ENCODE measurements at places on chromosomes 6 and 20.

DNA sequence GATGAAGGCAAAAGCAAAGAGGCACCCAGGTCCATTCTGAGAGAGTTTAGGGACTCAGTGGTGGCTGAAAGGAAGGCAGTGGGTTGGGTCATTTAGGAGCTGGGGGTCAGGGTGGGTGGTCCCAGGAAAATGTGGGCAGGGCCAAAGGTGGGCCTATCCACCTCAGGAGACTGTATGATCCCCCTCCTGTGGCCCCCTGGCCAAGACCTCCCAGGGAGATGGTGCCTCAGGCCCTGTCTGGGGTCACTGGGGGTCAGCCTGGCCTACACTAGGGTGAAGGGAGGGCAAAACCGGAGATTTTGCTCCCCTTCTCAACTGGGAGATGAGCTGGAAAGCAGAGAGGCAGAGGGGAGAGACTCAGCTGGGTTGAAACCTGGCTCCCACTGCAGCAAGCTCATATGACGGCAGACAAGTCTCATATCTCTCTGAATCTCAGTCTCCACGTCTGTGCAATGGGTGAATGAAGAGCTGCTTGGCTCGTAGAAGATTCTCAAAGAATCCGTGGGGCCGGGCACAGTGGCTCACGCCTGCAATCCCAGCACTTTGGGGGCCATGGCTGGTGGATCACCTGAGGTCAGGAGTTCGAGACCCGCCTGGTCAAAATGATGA is 11.5 kb upstream of the BAK1 start:
- no peak for DNase-seq

DNA sequence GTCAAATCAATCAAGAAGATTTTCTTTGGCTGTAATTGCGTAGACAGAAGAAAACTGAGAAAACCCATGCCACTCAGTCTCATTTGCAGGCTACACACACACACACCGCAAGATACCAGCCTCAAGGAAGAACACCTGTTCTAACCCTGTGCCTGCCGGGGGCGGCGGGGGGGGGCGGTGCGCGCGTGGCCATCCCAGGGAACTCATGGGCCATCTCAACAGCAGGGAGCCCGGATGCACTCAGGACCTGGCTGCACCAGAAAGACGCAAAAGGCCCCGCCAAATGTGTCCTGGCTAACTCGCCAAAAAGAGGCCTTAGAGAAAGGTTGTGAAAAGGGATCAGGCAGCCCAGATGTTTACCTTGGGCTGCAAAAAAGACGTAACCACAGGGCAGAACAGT is 2.1 kb downstream of the B3GAT2 start:
- no peak for DNase-seq

GRCh38 chr6:119322715-119323350 is 26.7 kb downstream of the MAN1A1 start:
- DNase-seq, result no peak

DNA sequence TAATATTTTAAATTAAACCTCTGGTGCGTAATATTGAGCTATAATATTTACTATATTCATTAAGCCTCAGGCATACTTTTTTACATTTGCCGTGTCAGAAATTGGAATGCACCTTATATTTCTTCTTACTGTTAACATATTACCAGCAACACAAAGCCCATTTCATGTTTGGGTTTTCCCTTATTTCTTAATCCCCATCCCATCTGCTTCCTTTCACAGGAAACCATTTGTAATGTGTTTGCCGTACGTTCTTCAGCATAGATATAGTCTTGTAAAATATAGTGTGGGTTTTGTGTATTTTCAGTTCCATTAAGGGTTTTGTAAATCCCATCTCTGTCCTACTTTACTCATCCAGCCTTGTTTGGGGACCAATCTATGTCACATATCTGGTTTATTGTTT is 6.5 kb downstream of the EYS start:
- no peak for DNase-seq

DNA sequence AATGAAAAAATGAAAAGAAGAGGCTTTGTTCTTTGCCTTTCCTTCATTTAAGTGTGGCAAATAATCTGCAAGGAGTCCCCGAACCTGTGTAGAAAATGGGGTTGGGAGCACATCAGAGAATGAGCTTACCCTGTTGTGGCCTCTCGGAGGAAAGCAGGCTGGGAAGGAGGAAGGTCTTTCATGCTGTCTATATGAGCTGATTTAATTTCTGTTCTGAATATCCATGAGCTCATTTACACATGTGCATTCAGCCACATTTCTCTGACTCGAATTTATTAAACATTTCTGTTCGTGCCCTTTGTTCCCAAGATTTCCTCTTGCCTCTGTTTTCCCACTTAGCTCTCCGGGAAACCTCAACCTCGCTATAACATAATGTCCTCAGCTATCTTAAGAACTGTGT is 584.4 kb upstream of the CDH4 start:
- DNase-seq, result no peak

GRCh38 chr6:139824864-139825263 is 450.4 kb upstream of the CITED2 start:
- no peak for DNase-seq

- peak; percentile 39 for DNase-seq
Measured at GRCh38 chr20:3987296-3987695, 28.1 kb downstream of the RNF24 start.

DNA sequence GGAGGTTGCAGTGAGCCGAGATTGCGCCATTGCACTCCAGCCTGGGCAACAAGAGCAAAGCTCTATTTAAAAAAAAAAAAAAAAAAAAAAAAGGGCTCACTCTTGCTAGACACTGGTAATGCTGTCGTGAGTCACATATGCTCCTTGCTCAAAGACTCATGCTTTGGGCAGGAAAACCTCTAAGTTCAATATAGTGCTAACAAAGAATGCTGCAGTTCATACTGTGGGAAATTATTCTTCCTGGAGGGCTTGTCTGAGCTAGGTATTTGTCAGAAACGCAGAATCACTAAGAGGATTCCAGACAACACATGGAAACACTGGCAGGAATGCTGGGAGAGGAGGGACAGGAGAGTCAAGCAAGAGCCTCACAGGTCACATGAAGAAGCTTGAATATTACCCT is 2.3 kb upstream of the LYRM2 start:
- peak; percentile 62 for DNase-seq

DNA sequence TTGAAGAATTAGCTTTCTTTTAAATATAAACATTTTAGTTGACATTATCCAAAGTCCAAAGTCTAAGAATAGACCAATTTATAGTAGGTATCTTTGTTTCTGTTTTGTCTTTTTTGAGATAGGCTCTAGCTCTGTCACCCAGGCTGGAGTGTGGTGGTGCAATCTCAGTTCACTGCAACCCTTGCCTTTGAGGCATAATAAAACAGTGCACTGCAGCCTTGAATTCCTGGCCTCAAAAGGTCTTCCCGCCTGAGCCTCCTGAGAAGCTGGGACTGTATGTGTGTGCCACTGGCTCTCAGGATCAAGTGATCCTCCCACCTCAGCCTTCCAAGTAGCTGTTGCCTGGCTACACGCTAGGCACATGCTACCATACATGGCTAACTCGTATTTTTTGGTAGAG is 135.4 kb downstream of the REV3L start:
- DNase-seq, result no peak

- DNase-seq, result no peak
Measured at GRCh38 chr6:89817481-89817880, 2.1 kb downstream of the MDN1 start.

GRCh38 chr6:72246926-72247325 is 360.6 kb downstream of the RIMS1 start:
- DNase-seq, result no peak

DNA sequence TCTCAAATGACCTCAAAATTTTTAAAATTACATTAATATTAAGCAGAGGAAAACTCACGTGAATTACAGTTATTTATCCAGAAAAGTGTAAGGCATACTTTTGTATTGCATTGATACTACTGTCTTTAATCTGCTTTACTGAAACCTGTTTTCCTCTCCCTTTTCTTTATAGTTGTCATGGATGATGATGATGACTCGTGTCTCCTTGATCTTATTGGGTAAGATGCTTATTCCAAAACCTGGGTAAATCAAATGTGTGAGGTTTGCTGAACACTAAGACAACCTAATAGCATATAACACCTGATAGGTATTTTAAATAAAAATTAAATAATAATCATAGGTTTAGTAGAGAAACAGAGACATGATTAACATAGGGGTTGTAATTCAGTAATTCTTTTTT is 40.0 kb downstream of the BICRAL start:
- no peak for DNase-seq

DNA sequence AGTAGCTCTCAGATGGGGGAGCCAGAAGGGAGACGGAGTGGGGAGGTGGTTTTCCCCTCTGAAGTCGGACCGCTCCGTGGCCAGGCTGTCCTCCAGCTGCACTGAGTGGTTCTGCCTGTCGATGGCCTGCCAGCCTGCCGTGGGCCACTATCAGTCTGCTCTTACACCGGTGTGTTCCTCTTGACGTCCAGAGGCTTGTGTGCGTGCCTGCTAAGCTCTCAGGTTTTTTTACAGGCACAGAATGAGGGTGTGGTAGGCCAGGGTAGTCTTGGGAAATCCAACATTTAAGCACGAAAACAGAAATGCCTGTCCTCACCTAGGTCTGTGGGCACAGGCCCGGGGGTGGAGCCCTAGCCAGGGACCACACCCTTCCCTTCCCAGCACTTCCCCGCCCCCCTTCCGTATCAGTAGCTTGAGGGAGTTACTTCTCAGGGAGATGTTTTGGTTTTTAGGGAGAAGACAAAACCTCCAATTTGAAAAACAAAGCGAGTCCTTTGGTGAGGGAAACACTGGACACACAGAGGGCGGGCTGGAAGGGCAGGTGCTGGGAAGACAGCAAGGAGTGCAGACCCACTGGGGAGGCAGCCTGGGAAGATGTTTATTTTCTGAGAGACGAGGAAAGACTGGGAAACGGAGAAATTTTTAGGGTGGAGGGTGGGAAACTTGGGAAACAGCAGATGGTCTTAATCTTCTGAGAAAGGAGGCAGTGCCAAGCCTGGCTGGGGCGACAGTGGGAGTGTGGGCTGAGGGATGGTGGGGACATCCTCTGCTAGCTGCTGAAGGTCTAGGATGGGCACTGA is 106.5 kb downstream of the LY86 start:
- no peak for DNase-seq

- no peak for DNase-seq
Measured at GRCh38 chr6:136764517-136764993, 27.7 kb downstream of the MAP3K5 start.

DNA sequence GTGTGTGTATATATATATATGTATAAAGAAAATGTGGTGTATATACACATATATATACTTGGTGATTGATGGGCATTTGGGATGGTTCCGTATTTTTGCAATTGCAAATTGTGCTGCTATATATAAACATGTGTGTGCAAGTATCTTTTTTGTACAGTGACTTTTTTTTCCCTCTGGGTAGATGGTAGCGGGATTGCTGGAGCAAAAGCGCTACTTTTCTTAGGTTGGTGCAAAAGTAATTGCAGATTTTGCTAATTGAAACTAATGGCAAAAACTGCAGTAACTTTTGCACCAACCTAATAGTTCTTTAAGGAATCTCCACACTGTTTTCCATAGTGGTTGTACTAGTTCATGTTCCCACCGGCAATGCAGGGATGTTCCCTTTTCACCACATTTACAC is 135.4 kb downstream of the AHI1 start:
- DNase-seq, result no peak

GRCh38 chr6:4180652-4181255 is 45.4 kb upstream of the ECI2 start:
- DNase-seq, result peak; percentile 22

GRCh38 chr6:131060311-131060710 is 2.7 kb downstream of the EPB41L2 start:
- DNase-seq, result peak; percentile 55

DNA sequence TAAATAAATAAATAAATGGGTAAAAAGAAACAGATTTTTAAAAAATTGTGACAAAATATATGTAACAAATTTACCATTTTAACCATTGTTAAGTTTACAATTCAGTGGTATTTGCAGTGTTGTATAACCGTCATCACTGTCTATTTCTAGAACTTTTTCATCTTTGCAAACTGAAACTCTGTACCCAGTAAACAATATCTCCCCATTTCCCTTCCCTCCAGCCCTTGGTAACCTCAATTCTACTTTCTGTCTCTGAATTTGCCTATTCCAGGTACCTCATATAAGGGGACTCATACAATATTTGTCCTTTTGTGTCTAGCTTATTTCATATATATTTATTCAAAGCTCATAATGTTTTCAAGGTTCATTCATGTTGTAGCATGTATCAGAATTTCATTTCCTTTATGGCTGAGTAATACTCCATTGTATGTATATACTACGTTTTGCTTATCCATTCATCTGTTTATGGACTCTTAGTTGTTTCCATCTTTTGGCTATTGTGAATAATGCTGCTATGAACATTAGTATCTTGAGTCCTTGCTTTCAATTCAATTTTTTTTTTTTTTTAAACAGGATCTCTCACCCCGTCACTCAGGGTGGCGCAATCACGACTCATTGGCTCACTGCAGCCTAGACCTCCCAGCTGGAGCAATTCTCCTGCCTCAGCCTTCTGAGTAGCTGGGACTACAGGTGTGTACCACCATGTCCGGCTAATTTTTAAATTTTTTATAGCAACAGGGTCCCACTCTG is 8.9 kb downstream of the MANBAL start:
- peak; percentile 84 for DNase-seq

- DNase-seq, result no peak
Measured at GRCh38 chr20:19768325-19768842, 10.3 kb downstream of the RIN2 start.

DNA sequence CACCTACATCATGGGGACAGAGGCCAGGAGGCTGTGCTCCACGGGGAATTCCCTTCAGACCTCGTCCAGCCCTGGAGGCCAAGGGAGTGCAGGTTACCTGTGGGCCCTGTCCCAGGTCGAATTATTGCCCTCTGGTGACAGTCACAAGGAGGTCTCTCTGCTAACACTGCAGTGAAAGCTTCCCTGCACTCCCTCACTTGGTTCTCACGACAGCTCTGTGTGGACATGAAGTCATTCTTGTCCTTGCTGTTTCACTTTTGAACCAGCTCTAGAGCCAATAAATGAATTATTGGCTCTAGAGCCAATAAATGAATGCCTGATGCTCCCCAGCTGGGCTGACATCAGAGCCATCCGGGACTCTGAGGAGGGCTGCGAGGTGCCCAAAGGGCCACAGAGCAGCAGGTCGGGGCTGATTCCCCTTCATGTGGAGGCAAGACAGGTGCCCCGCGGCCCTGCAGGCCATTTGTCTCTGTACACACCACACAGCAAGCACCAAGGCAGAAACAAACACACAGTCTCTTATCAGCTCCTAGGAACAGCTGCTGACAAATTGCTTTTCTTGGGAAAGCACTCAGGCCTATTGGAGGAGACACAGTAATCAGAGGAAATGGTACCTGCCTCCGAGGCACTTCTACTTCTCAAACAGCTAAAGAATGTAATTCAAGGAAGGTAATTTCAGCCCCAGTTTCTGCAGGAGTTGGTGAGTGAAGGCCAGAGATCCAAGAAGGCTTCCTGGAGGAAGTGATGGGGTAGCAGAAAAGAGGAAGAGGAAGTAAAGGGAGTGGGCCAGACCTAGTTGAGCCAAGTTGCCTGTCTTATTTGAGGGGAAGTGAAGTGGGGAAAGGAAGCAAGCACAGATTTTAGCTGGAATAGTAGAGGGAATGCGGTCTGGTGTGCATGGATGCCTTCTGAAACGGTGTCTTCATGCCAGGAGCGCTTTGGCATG is 27.5 kb upstream of the TBXT start:
- DNase-seq, result no peak
